Stimulated activated CD8-positive, alpha-beta memory T cell treated with anti-CD3 and anti-CD28 coated beads, Interleukin-4, amount 100 ng/mL, for 1 hour (primary cell): ENCODE measurements at places on chromosomes 2 and 18.

DNA sequence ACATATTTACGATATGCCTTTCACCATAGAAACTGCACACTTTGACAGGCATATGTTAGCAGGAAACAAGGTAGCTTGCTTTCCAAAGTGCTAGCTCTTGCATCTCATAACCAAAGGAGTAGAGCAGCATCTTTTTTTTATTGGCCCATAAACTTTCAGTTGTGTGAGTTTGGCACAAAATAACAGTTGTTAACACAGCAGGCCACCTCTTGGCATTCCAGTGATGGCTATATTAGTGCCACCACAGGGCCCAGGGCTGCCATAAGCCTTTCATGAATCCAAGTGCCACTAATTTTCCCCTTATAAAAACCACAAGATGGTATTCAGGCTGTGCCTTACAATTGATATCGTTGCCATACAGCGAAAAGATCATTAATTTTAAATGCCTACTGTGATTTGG lies 40.3 kb upstream of the KLF7 start:
- DNase-seq: no peak

DNA sequence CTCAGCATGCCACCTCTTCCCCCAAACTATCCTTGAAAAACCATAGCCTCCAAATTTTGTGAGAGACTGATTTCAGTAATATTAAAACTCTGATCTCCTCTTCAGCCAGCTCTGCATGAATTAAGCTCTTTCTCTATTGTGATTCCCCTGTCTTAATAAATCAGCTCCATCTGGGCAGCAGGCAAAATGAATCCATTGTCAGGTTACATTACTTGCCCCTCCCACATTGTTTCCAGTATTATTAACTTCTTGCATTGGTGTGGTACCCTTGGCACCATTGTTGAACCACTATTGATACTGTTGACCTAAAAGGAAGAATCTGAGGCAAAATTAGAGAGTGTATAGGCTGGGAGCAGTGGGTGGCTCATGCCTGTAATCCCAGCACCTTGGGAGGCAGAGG lies 512.2 kb upstream of the VRK2 start:
- DNase-seq: no peak

GRCh38 chr18:8362863-8363262 lies 246.4 kb upstream of the RAB12 start:
- DNase-seq: no peak

- DNase-seq: no peak
Measured at GRCh38 chr2:51807229-51807628, 775.3 kb upstream of the NRXN1 start.

DNA sequence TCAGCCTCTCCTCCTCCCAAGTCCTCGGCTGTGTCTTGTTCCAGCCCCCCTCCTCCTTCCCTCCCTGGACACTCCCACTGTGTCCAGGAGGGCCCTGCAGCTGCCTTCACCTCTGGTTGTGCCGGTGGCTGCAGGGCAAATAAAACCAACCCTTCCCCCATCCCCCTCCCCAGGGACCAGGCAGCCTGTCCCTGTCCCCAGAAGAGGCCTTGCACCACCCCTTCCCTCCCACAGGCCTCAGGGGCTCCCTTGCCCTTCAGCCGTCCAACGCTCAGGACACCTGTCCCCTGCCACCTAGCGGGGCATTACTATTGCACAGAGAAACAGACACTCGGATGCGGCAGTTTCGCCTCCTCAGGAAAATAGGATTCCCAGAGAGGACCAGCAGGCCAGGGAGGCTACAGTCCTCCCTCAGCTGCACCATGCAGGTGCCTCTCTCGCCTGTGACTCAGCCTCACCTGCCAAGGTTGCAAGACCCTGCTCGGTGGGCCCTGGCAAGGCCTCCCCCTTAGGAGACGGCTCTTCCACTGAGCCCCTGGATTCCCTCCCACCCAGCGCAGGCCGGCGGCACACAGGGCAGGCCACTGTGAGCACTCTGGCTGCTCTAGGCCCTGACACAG lies 5.5 kb upstream of the GPC1 start:
- DNase-seq: no peak

DNA sequence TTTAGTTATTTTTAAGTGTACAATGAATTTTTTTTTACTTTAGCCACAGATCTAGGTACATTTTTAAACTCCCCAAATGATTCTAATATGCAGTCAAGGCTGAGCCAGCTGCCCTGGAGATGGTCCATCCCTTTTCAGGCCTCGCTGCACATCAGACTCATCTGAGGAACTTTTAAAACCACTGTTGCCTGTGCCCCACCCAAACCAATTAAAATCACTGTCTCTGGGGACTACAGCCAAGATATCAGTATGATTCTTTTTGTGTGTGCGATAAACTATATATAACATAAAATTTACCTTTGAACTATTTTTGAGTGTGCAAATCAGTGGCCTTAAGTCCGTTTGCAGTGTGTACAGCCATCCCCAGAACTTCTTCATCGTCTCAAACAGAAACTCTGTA lies 9.1 kb upstream of the MALT1 start:
- no peak for DNase-seq

- no peak for DNase-seq
Measured at GRCh38 chr18:66630831-66631230, 26.9 kb upstream of the CDH19 start.

DNA sequence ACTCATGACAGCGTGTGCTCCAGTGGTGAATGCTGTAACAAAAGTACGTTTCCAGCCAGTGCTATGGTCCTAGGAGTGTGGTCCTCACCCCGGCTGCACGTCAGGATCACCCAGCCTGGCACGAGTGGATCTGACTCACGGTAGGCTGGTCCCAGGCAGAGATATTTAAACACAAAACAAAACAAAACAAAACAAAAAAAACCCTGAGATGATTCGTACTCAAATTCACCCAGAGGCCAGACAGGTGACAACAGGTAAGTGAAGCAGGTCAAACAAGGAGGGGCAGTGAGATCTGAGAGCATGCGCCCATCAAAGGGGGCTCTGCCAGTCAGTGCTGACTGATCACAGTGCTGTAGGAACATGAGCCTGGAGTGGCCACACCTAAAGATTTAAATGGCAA lies 43.2 kb downstream of the C2orf76 start:
- DNase-seq: no peak

DNA sequence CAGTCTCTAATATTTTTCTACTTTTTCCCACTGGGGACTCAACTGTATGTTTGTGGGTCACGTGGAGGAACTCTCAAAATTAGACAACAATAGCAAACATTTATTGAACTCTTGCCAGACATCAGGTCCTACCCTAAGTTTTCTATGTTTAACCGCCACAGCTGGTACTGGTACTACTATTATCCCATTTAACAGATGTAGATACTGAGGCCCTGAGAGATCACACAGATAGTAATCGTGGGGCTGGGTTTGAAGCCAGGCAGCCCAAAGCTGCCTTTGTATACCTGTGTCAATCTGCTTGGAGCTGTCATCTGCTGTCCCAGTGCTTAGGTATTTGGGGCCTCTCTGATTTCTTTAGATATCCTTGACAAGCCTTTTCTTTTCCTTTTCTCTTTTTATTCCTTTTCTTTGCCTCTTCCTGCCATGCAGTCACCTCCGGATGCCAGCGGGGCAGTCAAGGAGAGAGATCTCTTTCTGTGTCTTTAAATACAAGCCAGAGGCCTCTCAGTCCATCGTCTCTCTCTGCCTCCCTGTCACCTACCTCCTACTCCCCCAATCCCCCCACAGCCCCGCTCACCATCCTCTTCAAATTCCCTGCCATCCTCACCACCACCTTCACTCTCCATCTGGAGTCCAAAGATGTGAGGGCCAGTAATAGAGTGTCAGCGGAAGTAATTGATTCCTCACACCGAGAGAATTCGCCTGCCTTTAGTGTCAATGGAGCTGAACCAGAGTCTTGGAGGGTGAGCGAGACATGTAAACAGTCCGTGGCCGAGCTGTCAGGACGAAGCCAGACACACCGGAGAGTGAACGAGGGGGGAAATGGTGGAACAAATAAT lies 23.4 kb downstream of the NRP2 start:
- DNase-seq: no peak

GRCh38 chr2:53939656-53940055 lies 31.1 kb downstream of the PSME4 start:
- DNase-seq: no peak

- DNase-seq: no peak
Measured at GRCh38 chr2:23413641-23414040, 28.7 kb downstream of the KLHL29 start.

DNA sequence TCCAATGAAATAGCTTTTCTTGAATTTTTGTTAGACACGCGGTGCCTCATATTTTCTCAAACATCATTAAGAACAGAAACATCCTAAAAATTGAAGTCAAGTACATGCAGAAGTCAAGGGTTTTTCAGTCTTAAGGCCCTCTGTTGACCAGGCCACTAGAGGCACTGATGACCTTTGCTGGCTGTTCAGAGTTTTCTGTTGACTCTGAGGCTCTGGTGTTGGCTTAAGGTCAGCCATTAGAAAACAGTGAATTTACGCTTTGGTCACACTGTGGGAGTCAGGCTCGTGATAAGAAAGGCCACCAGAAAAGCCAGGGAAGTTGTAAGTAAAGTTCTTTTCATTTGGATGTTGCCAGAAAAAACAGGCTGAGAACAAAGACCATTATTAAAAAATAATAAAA lies 5.8 kb upstream of the UPP2 start:
- no peak for DNase-seq

GRCh38 chr18:58911766-58912165 lies 47.1 kb downstream of the ZNF532 start:
- DNase-seq: no peak

GRCh38 chr2:219702796-219703545 lies 75.5 kb downstream of the SLC4A3 start:
- DNase-seq: no peak

GRCh38 chr18:77970814-77971213 lies 721.2 kb downstream of the GALR1 start:
- no peak for DNase-seq

DNA sequence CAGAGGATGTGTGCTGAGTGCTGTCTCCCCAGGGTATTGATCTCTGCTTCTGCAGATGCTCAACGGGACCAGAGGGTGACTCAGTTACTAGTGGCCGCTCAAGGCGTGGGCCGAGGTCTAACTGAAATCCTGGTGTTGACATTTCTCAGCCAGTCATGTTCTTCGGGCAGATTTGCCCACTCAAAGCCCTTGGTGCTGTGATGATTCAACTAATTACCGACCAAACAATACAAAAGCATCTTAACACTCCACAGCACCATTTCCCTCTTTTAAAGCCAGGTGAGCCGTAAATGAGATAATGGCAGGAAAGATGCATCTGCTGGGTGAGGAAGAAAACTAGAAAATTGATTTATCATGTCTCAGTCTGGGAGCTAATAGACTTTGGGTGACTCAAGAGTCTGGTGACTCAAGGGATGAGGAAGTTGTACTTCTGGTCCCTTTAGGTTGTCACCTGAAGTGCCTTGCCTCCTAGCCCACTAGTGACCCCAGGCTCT lies 32.7 kb upstream of the PRLH start:
- no peak for DNase-seq

GRCh38 chr2:134287323-134287722 lies 33.5 kb downstream of the MGAT5 start:
- no peak for DNase-seq

DNA sequence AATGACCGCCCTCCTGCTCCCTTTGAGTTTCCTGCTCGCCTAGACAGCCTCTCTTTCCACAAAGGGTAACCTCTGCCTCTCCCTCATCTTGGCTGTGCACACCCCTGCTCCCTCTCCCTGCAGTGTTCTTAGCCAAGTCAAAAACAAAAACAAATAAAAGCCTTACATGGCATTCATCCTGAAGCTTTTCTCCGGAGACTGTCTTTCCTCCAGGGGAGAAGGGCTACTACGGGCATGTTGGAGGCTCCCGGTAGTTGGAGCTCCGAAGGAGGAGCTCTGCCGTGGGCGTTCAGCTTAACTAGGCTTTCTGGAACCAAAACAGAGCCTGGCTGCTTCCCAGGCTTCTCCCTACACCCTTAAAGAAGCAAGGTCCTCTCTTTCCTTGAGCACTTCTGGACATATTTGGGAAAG lies 104.2 kb downstream of the TPGS2 start:
- DNase-seq: no peak

GRCh38 chr2:45943219-45944044 lies 292.0 kb downstream of the PRKCE start:
- DNase-seq: no peak

- DNase-seq: no peak
Measured at GRCh38 chr2:23381084-23381483, 3.9 kb upstream of the KLHL29 start.

DNA sequence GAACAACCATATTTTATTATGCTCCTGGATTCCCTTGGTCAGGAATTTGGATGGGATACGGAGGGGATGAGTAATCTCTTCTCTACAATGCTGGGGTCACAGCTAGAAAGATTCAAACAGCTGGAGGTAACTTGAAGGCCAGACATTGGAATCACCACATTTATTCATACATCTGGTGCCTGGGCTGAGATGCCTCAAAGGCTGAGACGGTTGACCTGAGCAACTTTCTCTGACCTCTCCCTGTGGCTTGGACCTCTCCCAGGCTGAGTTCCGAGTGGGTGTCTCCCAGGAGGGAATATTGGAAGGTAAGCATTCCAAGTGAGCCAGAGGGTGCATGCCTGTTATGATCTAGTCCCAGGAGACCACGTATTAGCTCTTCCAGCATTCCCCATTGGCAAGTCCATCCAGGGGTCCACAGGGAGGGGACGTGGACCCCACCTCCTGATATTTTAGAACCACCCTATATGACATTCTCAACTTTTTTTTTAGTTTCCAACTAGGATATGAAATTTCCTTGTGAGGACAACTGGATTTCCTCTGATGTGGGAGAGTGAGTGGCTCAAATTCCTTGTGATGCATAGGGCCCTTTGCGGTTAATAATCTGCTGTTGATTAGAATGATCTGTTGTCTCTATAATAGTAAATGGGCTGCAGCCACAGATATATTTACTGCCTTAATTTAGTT lies 101.8 kb downstream of the MRPS9 start:
- no peak for DNase-seq

- no peak for DNase-seq
Measured at GRCh38 chr2:11995456-11995855, 249.0 kb downstream of the LPIN1 start.

GRCh38 chr18:76464281-76465259 lies 30.5 kb downstream of the ZNF516 start:
- DNase-seq: no peak

DNA sequence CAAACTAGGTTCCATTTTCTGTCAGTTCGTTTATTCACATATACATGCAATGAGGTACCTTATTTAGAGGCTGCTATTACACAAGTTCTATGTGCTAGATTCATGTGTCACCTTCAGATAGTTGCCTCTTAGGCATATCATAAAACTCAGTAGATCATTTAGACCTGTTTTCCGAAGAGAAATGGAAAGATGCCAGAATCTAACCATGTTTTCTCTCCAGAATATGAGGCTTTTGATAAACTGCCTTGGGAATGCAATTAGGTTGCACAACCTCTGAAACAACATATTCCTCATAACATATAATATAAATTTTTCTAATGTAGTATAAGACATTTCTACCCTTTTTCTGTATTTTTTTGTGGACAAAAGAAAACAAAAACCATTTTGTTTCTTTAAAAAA lies 108.1 kb downstream of the PRPF40A start:
- no peak for DNase-seq

GRCh38 chr2:54763636-54764291 lies 40.3 kb downstream of the EML6 start:
- DNase-seq: no peak

GRCh38 chr2:863732-864450 lies 86.8 kb upstream of the SNTG2 start:
- no peak for DNase-seq
